ENCODE measurements at places on chromosomes 2 and 18.

GRCh38 chr2:146388757-146389156, 1456.1 kb upstream of the ACVR2A start:
- DNase-seq = no peak

- DNase-seq = no peak
Measured at GRCh38 chr2:159095813-159096212, 127.4 kb downstream of the TANC1 start.

DNA sequence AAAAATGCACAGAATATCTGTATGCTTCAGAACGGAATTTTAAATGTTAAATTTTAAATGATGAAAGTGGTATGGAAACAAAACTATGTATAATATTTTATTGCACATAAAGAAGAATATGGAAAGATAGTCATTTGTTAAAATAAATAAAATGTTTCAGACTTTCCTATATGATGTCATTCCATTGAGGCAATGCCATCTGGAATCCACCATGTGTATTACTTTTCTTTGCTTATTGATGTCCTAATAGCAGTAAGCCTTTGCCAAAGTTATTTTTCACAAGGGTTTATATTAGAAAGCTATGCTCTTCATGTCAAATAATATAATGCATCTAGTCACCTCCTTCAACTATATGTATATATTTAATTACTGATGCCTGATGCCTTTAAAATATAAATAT, 601.6 kb upstream of the PKDCC start:
- no peak for DNase-seq

GRCh38 chr2:15155959-15156574, 405.1 kb downstream of the NBAS start:
- peak; percentile 65 for DNase-seq

- no peak for DNase-seq
Measured at GRCh38 chr2:192354512-192355244, 159.9 kb upstream of the TMEFF2 start.

DNA sequence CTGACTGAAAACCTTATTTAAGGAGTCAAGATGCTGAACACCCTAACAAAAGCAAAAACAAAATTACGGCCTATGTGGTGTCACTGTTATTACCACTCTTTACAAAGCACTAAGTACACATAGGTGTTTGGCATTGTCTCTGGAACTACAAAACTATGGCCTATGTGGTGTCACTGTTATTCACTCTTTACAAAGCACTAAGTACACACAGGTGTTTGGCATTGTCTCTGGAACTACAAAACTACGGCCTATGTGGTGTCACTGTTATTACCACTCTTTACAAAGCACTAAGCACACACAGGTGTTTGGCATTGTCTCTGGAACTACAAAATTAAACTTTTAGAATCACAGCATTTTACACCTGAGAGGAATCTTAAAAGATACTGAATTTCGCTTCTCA, 47.4 kb downstream of the SLC35F5 start:
- DNase-seq = peak; percentile 98

- DNase-seq = no peak
Measured at GRCh38 chr2:69624611-69625010, 18.9 kb downstream of the AAK1 start.

- DNase-seq = peak; percentile 56
Measured at GRCh38 chr2:85728883-85729824, 24.6 kb upstream of the ATOH8 start.

- no peak for DNase-seq
Measured at GRCh38 chr18:12306752-12307700, 1.0 kb upstream of the TUBB6 start.

DNA sequence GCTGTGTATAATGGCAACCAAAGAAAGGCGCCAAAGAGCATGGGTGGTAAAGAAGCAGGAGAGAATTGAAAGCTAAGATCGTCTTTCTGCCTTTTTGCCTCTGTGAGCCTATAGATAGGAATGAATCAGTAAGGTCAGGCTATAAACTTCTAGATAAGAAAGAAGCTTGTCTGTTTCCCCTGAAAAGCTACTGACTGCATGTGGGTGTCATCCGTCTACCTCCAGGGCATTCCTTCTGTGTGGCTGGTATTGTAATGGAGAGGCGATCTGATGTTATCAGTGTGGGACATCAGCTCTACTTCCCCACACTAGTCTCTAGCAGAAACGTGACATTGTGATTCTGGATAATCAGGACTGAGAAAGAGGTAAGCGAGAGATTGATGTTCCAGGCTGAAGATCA, 63.4 kb upstream of the PLA2R1 start:
- no peak for DNase-seq

- no peak for DNase-seq
Measured at GRCh38 chr2:175449616-175450015, 268.1 kb upstream of the ATP5MC3 start.

DNA sequence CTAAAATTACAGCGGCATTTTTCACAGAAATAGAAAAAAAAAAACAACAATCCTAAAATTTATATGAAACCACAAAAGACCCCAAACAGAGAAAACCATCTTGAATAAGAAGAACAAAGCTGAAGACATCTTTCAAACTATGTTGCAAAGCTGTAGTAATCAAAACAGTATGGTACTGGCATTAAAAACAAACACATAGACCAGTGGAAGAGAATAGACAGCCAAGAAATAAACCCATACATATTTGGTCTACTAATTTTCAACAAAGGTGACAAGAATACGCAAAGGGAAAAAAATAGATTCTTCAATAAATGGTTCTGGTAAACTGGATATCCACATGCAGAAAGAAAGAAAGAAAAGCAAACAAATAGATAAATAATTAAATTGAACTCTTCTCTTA, 9.0 kb upstream of the CCDC150 start:
- no peak for DNase-seq

DNA sequence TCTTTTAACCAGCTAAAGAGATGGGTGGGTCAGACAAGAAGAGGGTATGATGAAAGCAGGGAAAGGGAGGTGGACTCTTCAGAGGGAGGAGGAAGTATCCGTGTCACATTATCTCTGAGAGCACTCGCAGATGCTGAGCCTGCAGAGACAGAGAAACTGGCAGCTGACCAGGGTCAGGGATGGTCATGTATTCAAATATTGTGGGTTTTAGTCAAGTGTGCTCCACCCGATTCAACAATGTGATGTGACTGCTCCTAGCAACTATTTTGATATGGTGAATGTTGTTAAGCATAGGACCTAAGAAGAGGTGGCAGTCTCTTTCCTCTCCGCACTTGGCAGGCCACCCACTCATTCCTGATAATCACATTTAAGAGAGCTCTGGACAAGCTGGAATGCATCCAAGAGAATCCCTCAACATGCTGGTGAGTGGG, 1.3 kb upstream of the CLIP4 start:
- no peak for DNase-seq

- DNase-seq = no peak
Measured at GRCh38 chr18:25875551-25876240, 214.7 kb downstream of the SS18 start.

GRCh38 chr2:118473241-118473640, 374.2 kb downstream of the EN1 start:
- DNase-seq = no peak

DNA sequence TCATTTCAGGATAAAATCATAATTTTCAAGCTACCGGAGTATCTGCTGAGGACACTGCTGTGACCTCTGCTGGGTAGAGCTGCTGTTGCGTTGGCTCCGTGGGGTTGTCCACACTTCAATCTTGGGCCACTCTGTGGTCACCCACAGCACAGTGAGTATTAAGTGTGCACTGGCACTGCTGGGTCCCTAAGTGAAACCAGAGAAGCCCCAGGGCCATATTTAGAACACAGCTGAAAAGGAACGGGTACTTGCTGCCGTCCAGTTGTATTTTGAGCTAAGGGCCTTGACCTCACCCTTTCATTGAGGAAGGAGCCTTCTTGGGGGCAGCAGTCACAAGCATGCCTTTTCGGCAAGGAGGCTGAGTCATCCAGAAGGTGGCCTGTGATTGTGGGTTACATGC, 10.1 kb downstream of the SLC9A4 start:
- DNase-seq = no peak
